Liver (tissue), 10 donors: ENCODE measurements at places on chromosomes 7 and 10.

GRCh38 chr7:125355899-125356298, 426.3 kb upstream of the POT1 start:
- no peak for DNase-seq

- no peak for DNase-seq
Measured at GRCh38 chr10:114284346-114285071, 45.5 kb downstream of the VWA2 start.

DNA sequence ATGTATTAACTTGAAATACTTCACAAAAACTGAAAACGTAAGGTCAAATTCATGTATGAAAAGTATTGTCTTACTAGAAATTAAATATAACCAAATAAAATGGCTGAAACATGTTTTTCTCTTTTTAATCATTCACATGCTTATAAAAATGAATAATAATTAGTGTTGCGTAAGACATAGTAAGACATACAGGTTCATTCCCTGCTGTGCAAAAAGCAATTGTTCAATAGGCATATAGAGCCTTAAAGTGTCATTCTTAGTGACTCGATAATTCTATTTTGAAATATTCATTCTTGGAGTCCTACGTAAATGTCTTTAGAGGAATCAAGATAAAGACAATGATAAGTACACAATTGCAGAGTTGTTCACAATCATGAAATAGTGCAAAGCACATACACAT, 337.1 kb downstream of the SUGCT start:
- no peak for DNase-seq

- DNase-seq = no peak
Measured at GRCh38 chr7:114819616-114820362, 102.1 kb upstream of the MDFIC start.

- DNase-seq = no peak
Measured at GRCh38 chr10:79078367-79079053, 9.7 kb downstream of the ZMIZ1 start.

GRCh38 chr10:77390481-77390891, 247.1 kb downstream of the KCNMA1 start:
- no peak for DNase-seq

- DNase-seq = no peak
Measured at GRCh38 chr10:85048644-85049043, 720.3 kb downstream of the CCSER2 start.

DNA sequence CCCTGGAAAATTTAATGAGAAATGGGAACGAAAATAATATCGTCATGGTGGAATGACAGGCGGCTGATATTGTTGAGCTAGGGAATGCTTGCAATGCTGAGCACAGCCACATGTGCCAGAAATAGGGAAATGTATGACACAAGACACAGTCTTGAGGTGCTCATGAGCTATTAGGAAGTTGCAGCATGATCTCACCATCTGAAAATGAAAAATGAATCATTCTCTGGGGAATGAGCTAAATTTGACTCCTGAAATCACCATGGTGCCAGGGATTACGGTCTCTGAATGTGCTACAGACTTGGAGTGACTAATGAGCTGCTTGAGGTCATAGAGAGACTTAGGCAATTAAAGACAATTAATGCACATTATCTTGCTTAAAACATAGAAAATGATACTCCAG, 845.0 kb downstream of the CNTNAP2 start:
- no peak for DNase-seq

DNA sequence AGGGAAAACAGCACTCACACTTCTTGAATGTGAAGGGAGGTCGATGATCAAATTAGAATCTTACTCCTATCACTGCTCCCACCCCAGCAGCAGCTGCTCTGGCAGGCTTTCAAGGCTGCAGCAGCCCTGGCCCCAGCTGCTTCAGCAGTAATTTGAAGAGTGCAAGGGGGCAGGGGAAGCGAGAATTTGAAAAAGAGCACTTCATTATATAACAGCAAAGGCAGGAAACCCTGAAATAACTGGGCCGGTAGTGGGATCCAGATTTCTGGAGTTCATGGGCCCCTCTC, 44.9 kb downstream of the MYPN start:
- no peak for DNase-seq

DNA sequence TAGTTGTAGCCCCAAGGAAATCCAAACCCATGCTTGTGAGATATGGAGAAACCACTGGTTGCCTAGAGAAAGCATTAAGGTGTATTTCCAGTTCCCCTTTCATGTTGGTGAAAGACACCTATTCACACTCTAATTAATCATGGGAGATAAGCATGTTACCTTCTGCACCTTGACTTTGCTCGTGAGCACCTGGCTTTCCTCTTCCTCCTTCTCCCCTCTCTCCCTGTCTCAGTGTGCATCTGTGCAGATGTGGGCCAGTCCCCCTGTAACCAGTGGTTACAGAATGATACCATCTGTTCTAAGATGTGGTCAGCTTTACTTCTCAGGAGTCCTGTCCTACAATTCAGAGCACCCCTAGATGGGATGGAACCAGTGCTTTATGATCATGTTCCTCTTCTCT, 160.6 kb downstream of the LCOR start:
- no peak for DNase-seq

DNA sequence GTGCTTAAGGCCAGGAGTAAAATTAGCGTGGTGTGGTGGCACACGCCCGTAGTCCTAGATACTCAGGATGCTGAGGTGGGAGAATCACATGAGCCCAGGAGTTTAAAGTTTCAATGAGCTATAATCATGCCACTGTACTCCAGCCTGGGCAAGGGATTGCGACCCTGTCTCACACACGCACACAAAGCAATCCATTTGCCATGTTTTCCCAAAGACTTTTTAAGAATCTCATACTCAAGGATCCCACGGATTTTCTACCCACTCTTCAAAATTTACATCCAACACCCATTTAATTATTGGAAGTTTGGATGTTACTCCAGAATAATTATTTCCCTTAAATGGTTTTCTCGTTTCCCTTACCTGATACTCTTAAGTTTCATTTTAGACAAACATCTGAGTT, 47.9 kb downstream of the IGF2BP3 start:
- no peak for DNase-seq

- no peak for DNase-seq
Measured at GRCh38 chr10:21034241-21034640, 137.1 kb upstream of the NEBL start.

GRCh38 chr10:113980408-113981087, 63.1 kb upstream of the ADRB1 start:
- DNase-seq = no peak

DNA sequence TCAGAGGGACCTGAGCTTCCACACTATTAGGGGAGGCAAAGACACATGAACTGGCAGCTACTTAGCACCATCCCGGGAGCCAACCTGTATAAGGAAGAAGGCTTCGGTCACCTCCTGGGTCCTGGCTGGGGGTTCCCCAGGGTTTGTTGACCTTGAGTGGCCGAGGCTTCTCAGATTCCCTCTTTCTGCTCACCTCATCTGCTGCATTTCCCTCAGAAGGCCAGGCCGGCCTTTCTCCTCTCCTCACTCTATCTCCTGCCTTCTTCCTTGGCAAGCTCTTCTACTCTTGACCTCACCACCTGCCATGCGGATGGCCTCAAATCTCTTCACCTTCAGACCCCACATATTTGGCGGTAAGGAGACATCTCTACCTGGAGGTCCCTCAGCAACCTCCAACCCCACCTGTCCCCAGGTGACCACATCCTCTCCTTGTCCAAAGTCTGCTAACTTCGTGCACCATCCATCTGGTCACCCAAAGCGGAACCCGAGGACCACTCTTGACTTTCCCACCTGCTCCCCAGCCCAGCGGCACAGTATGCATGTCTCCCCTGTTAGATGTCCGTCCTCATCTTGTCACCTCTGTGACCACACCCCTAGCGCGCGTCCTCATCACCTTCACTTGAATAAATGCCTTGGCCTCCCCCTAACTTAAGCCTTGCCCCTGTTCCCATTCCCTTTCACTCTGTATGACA, 133.8 kb upstream of the UNC5B start:
- DNase-seq = peak; percentile 22

DNA sequence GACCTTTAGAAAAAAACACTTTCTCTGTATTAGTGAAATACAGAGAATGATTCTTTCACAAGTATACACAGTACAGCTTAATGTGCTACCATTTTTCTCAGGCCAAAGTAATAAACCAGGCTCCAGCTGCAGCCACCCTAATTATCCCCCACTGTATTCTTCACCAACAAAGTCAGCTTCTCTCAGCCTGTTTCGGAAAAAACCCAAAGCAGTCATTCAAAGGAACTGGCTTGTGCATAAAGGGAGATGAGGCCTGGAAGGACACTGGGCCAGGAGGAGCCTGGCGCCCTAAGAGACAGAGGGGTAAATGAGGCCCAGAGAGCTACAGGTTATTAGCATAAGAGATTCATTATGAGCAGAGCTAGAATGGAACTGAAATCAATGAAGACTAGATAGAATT, 9.2 kb downstream of the USP54 start:
- DNase-seq = no peak

GRCh38 chr10:83917537-83918506, 221.5 kb upstream of the GHITM start:
- DNase-seq = no peak

DNA sequence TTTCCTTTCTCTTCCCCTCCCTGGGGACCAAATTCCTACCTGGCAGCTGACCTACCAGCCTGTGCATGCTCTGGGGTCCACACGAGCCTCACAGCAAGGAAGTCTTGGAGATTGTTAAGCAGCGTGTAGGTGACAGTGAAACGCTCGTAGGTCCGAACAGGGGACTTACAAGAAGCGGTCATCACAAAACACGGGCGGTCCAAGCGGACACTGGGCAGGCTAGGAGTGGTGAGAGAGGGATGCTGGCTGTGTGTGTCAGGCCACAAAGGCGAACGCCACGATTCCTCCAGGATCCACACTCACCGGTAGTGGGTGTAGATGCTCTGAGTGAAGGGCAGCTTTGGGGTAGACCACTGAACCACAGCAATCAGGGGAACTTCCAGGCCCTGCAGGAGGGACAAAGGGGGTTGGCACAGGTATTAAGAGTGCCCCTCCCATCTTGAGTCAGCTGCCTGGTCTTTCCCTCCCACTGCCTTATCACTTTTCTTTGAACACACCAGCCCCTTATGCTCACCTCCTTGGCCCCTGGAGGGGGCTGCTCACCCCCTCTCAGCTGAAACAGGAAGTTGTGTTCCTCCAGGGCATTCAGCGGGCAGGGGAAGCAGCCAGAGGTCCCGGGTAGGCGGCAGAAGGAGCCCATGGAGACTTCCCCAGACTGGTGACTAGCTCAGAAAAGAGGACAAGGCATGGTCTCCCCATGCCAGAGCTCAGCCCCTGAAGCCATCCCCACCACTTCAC, 2.0 kb downstream of the TRAPPC14 start:
- no peak for DNase-seq

- DNase-seq = no peak
Measured at GRCh38 chr10:86017841-86018734, 348.5 kb downstream of the GRID1 start.

GRCh38 chr10:80455461-80456349, 1.6 kb downstream of the TSPAN14 start:
- no peak for DNase-seq

- no peak for DNase-seq
Measured at GRCh38 chr7:116630932-116631671, 40.9 kb upstream of the MET start.
